ENCODE measurements at places on chromosomes 12 and 14.

DNA sequence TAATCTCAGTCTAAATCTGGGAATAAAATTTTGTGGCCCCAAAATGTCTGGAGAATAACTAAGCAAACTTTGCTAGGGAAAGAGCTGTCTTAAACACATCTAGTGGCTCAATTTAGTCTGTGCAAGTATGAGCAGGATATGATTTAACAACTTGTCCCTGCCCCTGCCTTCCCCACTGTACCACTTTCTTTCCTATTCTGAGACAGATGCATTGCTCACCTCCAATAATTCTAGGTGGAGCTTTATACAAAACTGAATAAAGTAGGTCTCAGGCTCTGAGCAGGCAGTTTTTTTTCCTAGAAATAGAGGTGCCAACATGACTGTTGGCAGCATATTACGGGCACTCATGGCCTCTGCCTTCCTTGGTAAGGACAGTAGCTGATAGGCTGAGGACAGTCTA is 412.1 kb downstream of the DAD1 start:
- no peak for DNase-seq

DNA sequence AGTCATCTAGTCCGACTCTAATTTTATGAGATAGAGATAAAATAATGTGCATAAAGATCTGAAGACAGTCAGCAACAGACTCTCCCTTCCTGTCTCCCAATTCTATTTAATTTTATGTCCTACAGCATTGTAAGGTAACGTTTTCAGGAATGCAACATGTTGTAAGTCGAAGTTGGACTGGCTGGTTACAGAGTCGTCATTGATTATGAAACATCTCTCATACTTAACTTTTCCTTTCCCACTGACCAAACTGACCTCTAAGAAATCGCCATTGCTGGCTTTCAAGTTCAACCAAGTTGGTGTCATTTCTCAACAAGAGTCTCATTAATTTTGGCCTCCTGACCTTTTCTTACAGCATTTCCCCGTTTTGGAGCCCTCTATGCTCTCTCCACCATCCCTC is 4.9 kb upstream of the RIC8B start:
- no peak for DNase-seq

GRCh38 chr14:94638339-94638738 is 26.1 kb downstream of the SERPINA3 start:
- no peak for DNase-seq

DNA sequence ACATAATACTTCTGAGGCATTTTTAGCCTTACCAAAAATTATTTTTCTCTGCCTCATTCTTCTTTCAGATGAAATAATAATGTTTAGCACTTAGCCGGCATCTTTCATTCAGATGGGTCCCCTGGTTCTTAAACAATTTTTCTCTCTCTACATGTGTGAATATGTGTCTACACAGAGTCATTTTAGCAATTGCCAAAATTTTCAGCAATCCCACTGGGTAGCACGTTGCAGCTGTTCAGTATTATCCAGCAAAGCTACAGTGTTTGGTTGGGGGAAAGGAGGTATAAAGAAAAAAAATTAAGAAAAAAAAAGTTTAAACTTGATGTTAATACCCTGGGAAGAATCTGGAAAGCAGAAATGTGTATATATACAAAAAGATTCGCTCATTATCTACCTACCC is 160.5 kb upstream of the TRHDE start:
- DNase-seq, result no peak

DNA sequence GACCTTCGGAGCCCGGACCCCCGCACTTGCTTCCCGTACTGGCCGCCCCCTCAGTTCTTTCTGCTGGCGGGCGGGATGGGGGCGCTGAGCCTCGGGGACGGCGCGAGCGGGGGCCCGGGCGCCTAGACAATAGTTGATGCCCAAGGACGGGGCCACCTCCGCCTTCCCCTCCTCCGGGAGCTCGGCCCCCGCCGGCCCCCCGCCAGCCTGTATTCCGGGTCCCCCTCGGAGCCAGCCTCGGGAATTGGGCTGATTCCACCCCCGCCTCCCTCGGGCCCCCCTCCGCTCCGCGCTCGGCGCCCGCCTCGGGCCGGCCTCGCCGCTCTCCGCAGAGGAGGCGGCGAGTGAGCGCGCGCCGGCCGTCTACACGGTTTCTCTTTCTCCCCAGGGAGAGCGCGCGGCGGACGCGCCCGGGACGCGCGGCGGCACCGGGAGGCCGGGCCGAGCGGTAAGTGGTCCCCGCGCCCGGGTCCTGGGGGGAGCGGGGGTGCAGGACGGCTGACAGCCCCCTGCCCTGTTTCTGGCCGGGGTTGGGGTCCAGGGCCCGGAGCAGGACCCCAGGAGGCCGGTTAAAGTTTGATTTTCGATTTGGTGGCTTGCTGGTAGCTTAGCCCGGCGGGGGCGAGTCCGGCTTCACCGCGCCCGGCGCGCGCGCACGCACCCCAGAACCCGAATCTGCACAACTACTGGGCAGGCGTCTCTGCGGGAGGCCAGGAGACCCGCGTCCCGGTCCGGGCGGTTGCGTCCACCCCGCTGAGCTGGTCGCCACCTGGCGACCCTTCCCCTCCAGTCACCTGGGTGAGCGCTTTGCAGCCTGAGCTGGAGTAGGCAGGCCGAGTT is 413.7 kb downstream of the PCNX1 start:
- no peak for DNase-seq

DNA sequence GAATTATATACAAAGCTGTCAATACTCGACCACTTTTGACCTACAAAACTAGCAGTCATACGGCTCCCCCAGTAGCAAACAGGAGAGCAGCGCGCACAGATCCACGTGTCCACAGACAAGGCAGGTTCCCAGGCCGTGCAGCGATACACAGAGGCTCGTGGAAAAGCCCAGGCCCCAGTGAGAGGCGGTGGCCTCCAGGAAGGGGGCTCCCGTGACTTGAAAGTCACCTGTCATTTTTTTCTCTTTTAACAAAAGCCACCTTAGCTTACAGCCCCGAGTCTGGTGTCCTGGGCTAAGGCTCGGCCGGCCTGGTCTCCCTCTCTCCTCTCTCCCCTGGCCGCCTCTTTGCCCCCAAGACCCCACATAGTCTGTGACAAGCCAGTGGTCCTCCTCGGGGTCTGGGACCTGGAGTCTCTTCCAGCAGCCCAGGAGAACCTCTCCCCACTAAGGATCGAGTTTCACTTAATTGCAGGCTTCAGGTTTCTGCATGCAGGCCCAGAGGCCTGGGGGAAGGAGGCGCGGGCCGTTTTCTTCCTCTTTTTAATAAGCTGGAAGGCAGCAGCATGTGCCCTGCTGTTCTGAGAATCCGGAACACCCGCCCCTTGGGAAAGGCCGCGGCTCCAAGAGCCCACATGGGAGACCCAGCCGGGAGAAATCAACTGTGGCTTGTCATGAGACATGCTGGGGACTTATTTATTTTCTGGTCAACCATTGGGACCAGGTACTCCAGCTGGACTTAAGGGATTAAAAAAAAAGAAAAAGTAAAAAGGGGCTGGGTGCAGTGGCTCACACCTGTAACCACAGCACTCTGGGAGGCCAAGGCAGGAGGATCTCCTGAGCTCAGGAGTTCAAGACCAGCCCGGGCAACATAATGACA is 15.9 kb downstream of the NCOR2 start:
- DNase-seq, result no peak

DNA sequence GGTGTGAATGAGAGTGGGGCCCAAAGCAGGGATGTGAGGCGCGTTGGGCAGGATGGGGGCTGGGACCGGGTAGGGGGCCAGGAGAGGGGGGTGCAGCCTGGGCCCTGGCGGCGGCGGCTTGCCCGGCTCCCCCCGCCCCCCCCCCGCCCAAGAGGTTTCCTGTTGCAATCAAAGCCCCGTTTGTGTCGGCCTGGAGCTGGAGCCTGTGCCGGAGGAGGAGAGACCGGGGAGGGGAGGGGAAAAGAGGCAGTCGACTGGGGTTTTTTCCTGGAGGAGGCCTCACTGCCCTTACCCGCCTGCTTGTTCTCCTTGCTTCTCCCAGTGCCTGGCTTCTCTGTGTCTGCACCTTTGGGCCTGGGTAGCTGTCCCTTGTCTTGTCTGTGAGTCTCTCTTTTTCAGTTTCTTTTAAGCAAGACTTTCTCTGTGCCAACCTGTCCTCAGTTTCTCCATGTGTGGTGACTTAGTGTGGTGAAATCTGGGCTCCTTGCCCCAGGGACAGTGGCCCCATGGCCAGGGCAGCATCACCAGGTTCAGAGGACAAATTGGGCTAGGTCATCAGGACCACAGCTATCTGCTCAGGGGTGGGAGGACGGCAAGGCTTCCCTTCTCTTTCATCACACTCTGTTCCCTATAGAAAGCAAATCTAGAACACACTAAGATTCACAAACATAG is 8.5 kb downstream of the RARG start:
- DNase-seq, result no peak

- DNase-seq, result no peak
These were observed 37.6 kb downstream of the SERPINA3 start for GRCh38 chr14:94649543-94650443.

GRCh38 chr14:53767566-53767965 is 189.1 kb downstream of the BMP4 start:
- DNase-seq, result no peak

GRCh38 chr12:67981287-67982162 is 7.7 kb upstream of the IFNG-AS1 start:
- DNase-seq, result no peak

GRCh38 chr12:41213107-41213506 is 25.0 kb downstream of the PDZRN4 start:
- DNase-seq, result no peak

DNA sequence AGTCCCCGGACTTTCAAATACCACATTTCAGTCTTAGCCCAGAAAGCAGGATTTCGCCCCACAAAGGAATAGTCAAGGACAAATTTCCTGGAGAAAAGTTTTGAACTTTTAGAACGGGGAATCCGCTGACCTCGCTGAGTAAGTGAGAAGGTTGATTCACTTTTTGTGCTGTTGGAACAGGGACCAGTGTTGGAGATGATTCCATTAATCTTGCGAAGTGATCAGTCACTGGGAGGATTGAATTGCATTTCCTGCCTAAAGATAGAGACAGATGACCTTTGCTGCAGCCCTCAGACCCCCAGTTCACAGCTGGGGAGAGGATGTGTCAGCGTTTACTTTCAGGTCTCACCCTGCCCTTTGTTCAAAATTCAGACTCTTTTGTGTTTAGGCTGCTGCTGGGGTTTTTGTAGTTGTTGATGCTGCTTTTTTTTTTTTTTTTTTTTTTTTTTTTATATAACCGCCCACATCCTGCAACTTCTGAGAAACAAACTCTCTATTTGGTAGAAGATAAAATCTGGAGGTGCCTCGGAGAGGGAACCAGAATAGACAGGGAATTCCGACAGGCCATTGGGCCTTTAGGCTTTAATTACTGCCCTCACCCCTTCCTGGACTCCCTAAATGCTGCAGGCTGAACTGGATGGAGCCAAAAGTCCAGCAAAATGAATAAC is 9.8 kb upstream of the KDM2B start:
- DNase-seq, result no peak

DNA sequence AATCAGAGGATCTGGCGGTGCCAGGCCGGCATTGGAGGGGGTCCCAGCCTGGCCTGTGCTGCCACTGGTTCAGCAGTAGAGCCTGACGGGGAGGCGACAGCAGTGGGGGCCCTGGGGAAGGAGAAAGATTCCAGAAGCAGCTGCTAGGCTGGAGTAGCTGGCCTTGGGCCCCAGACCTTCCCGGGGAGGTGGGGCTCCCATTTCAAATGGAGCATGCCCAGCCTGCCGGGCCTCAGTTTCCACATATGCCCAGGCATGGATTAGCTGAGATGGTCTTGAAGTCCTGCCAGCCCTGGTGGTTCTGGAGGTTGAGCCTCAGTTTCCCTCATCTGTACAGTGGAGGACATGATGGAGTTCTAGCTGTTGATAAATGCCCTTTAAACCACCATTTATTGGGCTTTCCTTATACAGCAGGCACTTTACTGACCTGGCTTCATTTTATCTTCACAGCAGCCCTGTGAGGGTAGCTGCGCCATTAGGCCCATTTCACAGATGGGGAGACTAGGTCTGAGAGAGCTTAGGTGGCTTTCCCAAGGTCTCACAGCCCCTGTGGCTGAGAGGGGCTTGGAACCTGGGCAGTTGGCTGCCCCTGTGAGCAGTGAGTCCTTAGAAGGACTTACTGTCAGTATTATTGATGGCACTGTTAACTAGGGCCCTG is 21.8 kb downstream of the SH2B3 start:
- no peak for DNase-seq

- DNase-seq, result no peak
These were observed 464.5 kb downstream of the EGLN3 start for GRCh38 chr14:33486332-33486890.

DNA sequence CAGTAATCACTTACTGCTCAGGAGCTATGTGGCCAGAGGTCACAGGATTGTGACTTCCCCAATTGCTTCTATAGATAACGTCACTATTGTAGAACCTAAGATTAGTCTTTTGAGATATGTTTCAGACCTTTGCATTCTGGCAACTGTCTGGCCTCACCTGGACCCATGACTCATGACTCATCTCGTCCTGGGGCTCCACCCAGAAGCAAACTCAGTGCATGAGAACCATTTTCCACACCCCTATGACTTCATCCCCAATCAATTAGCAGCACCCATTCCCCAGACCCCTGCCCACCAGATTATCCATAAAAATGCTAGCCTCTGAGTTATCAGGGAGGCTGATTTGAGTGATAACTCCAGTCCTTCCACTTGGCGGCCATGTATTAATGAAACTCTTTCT is 186.9 kb downstream of the EMP1 start:
- no peak for DNase-seq

- no peak for DNase-seq
These were observed 32.9 kb downstream of the ESRRB start for GRCh38 chr14:76408877-76409276.

GRCh38 chr12:110365489-110366320 is 37.8 kb downstream of the ANAPC7 start:
- no peak for DNase-seq

DNA sequence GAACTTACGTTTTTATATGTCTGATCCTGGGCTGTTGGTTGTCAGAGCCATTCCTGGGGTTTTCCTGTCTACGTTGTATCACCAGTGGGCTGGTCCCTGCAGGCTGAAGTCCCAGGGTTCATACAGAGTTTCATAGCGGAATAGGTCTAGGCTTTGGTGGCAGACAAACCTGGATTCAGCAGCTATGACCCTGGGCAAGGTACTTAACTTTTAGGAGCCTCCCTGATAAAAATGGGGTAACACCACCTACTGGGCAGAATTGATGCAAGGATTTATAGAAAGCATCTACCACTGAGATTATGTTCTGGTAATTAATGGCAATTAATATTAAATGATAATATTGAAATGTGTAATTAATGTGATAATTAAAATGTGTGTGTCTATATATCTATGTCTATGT is 141.2 kb downstream of the SYNE2 start:
- no peak for DNase-seq

- no peak for DNase-seq
These were observed 1.5 kb downstream of the KIF21A start for GRCh38 chr12:39441189-39441962.

GRCh38 chr12:52496590-52497071 is 3.6 kb upstream of the KRT6A start:
- peak; percentile 75 for DNase-seq

DNA sequence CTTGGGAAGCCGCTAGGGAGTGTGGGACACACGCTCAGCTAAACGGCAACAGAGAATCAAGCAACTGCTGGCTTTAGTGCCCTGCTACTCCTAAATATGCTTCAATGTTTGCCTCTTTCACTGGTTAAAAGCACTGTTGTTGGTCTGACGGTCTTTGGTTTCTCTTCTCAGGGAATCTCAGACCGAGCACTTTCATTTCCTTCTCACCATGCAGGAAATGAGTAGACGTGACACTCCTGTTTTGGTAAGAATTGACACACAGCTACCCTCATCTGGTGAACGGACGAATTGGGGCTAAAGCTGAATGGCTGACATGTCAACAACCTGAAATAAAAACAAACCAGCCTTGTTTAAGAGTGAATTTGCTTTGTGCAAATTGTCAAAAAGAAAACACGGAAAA is 57.5 kb upstream of the PIWIL1 start:
- no peak for DNase-seq
